Activated naive CD4-positive, alpha-beta T cell treated with anti-CD3 and anti-CD28 coated beads for 36 hours (primary cell): ENCODE measurements at places on chromosomes 12 and 14.
A peak's percentile ranks its signal among the peaks of the same experiment; 100 is the strongest.

DNA sequence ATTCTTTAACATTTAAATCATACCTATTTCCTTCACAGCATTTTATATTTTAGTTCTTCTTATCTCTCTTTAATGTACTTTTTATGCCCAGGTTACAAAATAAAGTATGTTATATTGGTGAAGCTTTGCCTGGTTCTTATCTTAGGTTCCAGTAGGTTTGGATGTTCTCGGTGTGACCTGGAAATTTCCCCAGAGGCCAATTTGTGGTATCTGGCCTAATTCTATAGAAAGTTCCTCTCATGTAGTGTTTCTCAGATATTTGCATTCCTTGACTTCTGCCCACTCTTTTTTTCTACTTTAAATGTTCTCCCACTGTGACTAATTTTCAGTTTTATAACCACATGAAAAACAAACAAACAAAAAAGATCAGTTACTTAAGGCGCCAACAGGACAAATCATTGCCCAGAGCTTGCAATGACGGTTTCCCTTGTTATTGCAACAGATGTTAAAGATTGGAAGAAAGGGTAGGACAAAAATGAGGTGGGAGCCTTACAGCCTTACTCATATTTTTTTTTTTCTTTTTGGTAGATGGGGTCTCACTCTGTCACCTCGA, 41.2 kb upstream of the PPM1H start:
- H3K4me3 ChIP-seq = no peak overlapping the region
- no peaks in the 10 kb centered on the region for H3K4me1 ChIP-seq
- no peaks in the 10 kb centered on the region for H3K36me3 ChIP-seq
- no peak overlapping the region for H3K27ac ChIP-seq

- H3K36me3 ChIP-seq = no peaks in the 10 kb centered on the region
- no peak overlapping the region for H3K4me3 ChIP-seq
- peaks cover 5% of the 10 kb centered on the region for H3K27me3 ChIP-seq
- no peak for DNase-seq
- no peaks in the 10 kb centered on the region for H3K4me1 ChIP-seq
Measured at GRCh38 chr14:38710881-38711280, 392.2 kb downstream of the SEC23A start.

DNA sequence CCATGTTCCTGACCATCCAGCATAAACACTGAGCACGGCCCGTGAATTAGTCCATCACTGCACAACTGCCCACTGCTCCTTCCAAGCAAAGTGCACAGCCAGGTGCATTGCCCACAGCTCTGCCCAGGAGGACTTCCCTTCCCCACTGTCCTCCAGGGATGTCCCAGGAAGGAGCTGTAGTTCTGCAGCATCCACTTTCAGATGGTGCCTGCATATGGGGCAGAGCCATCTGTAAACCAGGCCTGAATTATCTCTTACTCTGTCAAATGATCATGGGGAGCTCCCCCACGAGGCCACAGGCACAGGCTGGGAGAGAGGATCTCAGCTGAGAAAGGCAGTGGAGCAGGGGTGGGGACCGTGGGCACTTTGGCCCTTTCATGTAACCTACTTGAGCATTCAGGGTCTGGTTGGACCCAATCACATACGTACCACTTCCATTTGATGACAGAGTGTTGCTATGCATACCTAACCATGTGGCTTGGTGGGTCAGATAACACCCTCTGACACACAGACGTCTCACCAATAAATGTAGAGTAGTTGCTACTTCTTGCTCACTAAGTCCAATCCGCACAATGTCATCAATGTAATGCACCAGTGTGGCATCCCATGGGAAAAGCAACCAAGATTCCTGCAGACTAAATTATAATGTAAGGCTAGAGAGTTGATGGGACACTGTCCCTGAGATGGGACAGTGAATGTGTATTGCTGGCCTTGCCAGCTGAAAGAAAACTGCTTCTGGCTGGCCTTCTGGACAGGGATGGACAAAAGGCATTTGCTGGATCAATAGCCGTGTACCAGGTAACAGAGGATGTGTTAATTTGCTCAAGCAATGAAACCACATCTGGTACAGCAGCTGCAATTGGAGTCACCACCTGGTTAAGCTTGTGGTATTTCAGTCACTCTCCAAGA, 113.8 kb upstream of the C14orf180 start:
- no peaks in the 10 kb centered on the region for H3K36me3 ChIP-seq
- H3K4me3 ChIP-seq = no peak overlapping the region
- DNase-seq = no peak
- H3K4me1 ChIP-seq = peaks cover 5% of the 10 kb centered on the region
- H3K27ac ChIP-seq = no peak overlapping the region

GRCh38 chr12:120847392-120847791, 56.8 kb downstream of the SPPL3 start:
- H3K27me3 ChIP-seq = no peaks in the 10 kb centered on the region
- no peaks in the 10 kb centered on the region for H3K36me3 ChIP-seq
- H3K27ac ChIP-seq = no peak overlapping the region
- no peak overlapping the region for H3K4me3 ChIP-seq
- no peak for DNase-seq
- H3K4me1 ChIP-seq = peaks cover 59% of the 10 kb centered on the region

DNA sequence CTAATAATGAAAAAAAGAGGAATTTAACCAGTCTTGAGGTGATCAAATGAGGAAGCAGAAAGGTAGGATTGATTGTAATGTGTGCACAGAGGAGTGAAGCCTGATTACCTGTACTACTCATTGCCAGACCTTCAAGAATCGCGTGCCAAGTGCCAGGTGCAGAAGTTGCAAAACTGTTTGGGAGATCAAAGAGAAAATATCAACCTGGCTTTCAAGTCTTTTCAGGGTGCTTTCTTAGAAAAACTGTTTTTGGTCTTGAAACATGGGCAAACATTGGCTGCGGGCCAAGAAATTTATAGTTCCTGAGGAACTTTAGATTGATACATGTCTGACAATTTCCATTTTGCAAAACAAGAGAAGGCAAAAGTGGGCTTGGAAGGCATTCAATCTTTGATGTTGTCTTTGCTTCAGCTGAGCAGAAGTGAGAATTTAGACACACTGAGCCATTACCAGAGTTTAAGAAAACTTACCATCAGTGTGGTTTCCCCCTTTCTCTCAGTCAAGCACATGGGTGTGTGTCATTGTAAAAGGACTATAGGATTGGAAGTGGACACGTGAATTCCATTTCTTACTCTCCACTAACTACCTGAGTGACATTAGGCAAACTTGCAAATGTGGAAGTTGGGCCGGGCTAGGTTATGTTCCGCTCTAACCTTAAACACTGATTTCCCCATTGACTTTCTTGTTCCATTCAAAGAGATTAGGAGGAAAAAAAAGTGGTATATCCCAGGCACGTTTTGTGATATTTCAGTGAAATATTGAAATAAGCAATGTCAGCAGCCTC, 486.2 kb downstream of the DIO2 start:
- no peak overlapping the region for H3K27ac ChIP-seq
- DNase-seq = no peak
- H3K36me3 ChIP-seq = no peaks in the 10 kb centered on the region
- no peaks in the 10 kb centered on the region for H3K4me1 ChIP-seq
- peaks cover 2% of the 10 kb centered on the region for H3K27me3 ChIP-seq

- no peak for DNase-seq
- H3K27ac ChIP-seq = no peak overlapping the region
- H3K4me3 ChIP-seq = no peak overlapping the region
- H3K27me3 ChIP-seq = no peaks in the 10 kb centered on the region
- no peaks in the 10 kb centered on the region for H3K36me3 ChIP-seq
Measured at GRCh38 chr14:61042220-61042619, 61.2 kb downstream of the SLC38A6 start.

DNA sequence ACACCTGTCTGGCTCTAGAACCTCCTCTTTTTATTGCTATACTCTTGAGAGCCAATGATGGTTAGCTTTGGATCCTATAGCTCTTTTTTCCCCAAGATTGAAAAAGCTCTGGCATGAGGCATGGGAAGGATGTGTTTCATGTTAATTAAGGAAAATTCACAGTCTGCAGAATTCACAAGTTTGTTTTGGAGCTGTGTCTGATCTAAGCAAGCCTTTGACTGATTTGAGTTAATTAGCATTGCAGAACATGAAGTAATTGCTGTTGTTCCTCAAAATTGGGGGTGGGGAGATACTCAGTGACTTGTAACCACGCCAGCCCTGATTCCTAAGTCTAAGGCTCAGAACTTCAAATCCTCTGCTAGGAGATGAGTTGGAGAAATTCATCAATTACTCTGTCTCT, 205.0 kb downstream of the SUDS3 start:
- no peak for DNase-seq
- H3K27me3 ChIP-seq = peaks cover 9% of the 10 kb centered on the region
- H3K36me3 ChIP-seq = no peaks in the 10 kb centered on the region
- no peak overlapping the region for H3K4me3 ChIP-seq

- no peaks in the 10 kb centered on the region for H3K27me3 ChIP-seq
- H3K4me1 ChIP-seq = peaks cover 2% of the 10 kb centered on the region
- no peaks in the 10 kb centered on the region for H3K36me3 ChIP-seq
- DNase-seq = no peak
- no peak overlapping the region for H3K27ac ChIP-seq
- H3K4me3 ChIP-seq = no peak overlapping the region
Measured at GRCh38 chr12:2941524-2941923, 17.7 kb upstream of the TEAD4 start.

- peaks cover 23% of the 10 kb centered on the region for H3K4me1 ChIP-seq
- H3K27ac ChIP-seq = no peak overlapping the region
- no peak for DNase-seq
- H3K36me3 ChIP-seq = peaks cover 27% of the 10 kb centered on the region
- H3K4me3 ChIP-seq = no peak overlapping the region
Measured at GRCh38 chr14:60106339-60106738, 14.6 kb downstream of the PCNX4 start.

DNA sequence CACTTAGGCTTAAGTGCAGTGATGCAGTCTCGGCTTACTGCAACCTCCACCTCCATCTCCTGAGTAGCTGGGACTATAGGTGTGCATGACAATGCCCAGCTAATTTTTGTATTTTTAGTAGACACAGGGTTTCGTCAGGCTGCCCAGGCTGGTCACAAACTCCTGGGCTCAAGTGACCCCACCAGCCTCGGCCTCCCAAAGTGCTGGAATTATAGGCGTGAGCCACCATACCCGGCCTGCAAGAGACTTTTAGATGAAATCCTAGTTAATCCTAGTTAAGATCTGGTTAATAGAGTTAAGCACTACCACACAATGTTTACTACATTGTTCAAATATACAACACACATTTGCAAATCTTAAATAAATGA, 196.5 kb upstream of the AMIGO2 start:
- no peak for DNase-seq
- H3K27ac ChIP-seq = peak overlapping the region; percentile 88
- H3K27me3 ChIP-seq = no peaks in the 10 kb centered on the region
- no peaks in the 10 kb centered on the region for H3K36me3 ChIP-seq
- H3K4me3 ChIP-seq = peak overlapping the region; percentile 30

DNA sequence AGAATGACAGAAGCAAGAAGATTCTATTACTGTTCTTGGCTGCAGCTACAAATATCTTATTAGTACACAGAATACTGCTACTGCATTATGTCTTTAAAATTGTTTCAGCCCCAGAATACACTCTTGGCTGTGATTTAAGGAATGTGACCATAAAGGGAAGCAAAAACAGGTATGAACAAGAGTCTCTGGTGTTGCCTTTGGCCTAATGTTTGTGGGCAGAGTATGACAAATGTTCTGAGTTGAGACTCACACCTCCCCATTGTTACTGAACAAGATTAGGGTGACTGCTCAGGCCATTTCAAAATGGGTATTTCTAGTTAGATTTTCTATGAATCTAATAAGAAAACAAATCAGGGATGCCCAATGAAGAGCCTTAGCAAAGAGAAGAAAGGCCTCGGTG, 28.5 kb downstream of the TTC6 start:
- no peak overlapping the region for H3K27ac ChIP-seq
- H3K27me3 ChIP-seq = peaks cover 34% of the 10 kb centered on the region
- DNase-seq = no peak
- peaks cover 1% of the 10 kb centered on the region for H3K36me3 ChIP-seq
- no peaks in the 10 kb centered on the region for H3K4me1 ChIP-seq
- H3K4me3 ChIP-seq = no peak overlapping the region

DNA sequence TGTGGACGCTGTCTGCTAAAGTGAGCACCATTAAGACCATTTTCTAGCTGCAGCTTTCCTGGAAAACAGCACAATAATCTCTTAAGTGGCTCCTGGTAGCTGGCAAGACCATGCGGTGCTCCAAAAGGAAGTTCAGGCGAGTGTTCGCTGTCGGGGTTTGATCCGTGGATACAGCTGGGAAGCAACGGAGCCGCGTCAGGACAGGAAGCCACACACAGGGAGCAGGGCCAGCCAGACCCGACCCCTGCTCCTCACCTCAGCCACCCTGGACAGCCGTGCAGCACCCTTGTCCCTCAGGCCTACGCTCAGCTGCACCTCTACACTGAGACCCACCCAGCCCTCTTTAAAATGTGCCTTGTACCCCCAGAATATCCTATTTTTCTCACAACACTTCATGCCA, 19.4 kb downstream of the ZFYVE21 start:
- no peak overlapping the region for H3K4me3 ChIP-seq
- peaks cover 3% of the 10 kb centered on the region for H3K36me3 ChIP-seq
- no peak for DNase-seq
- H3K27me3 ChIP-seq = no peaks in the 10 kb centered on the region
- no peak overlapping the region for H3K27ac ChIP-seq
- no peaks in the 10 kb centered on the region for H3K4me1 ChIP-seq

- no peak overlapping the region for H3K27ac ChIP-seq
- H3K36me3 ChIP-seq = no peaks in the 10 kb centered on the region
- no peaks in the 10 kb centered on the region for H3K27me3 ChIP-seq
- H3K4me1 ChIP-seq = no peaks in the 10 kb centered on the region
Measured at GRCh38 chr12:83996671-83997070, 915.9 kb downstream of the SLC6A15 start.

DNA sequence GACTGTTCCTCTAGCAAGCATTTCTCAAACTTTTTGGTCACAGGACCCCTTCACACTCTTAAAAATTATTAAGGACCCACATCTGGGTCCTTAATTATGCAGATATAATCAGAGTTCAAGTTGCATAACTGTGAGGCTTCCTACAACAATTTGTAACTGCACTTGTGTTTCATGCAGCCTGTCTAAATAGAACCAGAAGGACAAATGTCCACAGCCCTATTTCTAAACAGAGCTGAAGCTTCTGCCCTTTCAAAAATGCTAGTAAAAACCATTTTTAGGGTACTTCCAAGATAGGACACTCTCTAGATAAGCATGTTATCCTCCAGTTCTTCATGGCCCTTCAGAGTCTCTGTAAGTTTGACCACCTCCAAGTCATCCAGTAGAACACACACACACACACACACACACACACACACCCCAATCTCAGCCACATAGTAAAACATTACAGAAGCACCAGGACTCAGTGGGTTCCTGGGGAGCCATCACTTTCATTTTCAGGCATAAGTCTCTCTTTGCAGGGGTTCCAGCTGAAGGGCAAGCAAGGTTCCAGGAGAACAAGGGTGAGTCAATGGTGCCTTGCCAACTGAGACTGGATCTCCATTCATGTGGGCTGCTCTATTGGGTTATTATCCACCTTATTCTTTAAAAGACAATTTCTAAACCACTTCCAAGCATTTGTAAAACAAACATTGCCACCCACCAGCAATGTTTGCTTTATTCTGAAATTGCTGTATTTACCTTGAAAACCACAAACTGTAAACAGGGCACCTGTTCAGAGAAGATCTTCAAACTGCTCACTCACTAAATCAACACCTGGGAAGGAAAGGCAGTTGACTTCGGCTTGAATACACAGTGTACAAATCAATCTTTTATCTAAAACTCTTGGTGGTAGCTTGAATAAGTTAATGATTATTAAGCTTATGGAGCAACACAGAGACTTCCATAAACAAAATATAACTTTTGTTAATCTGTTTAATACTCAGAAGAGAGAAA, 64.1 kb downstream of the ITPR2 start:
- H3K27ac ChIP-seq = no peak overlapping the region
- H3K4me1 ChIP-seq = peaks cover 12% of the 10 kb centered on the region
- no peaks in the 10 kb centered on the region for H3K27me3 ChIP-seq
- H3K36me3 ChIP-seq = peaks cover 32% of the 10 kb centered on the region
